Right ventricle myocardium superior (tissue), 1 donor: ENCODE measurements at places on chromosomes 13 and 19.

DNA sequence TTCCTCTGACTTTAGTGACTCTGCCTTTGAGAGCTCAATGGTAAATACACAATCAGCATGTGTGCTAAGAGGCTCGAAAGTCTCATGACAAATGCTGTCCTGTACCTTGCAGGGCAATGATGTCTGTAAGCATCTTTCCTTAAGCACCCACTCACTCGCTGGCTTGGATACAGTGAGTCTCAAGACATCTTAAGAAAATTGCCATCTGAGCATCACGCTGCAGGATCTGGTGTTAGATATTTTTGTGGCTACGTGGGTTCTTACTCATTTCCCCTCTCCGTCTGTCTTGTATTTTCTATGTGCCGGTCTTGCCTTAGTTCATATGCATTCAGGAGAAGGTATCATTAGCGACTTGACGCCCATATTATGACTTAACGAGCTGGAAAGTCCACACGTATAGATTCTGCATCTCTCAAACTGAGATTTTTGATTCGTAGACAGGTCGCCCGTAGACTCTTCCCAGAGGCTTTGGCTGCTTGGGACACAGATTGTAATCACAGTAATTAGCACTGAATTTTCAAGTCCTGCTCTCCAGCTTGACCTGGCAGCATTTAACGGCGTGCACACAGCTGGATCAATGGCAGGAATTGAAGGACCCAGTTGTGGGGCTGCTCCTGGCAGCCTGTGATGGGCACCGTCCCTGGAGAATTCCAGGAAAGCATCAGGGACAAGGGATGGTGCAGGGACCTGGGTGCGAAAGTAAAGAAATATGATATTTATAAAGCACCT, 231.2 kb downstream of the ZIC5 start:
- no peak for DNase-seq

- no peak for DNase-seq
These were observed 512.6 kb downstream of the KLF5 start for GRCh38 chr13:73571376-73571775.

GRCh38 chr19:35398570-35398969, 27.7 kb downstream of the GPR42 start:
- no peak for DNase-seq

DNA sequence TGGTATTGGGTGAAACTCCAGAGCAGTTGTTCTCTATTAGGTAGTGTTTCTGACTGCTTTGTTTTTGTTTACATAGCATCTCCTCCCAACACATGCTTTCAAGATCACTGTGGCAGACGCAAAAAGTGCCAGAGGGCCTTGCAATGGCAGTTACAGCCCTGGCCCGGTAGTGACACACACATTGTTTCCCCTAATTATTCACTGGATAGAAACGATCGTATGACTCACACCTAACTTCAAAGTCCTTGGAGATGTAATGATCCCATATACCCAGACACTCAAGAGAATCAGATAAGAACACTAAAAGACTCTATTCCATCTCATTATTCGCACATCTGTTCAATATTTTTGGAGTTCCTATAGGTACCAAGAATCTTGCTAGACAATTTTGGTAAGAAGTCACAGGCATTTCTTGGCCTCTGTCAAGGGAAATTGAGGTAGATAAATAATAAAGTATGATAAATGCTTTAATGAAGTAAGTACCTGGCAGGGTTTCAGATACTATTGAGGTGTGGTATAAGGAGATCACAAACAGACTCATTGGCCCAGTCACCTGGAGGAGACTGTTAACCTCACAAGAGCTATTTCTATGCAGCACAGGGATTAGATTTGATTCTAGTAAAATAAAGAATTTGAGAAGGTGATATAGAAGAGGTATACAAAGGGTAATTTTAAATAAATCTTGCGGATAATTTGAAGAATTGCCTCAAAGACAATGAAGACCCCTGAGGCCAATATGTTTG, 485.3 kb downstream of the SLITRK6 start:
- no peak for DNase-seq

- no peak for DNase-seq
These were observed at the start of gene LPAR6 for GRCh38 chr13:48412881-48413351. LPAR6 (minus strand) TSS chr13:48413113; CDS start chr13:48412423, 690 bp downstream.

- DNase-seq = peak; percentile 43
These were observed 21.4 kb upstream of the ERVV-1 start for GRCh38 chr19:52992109-52993004.
